ENCODE measurements at places on chromosomes 1 and 21.
A peak's percentile ranks its signal among the peaks of the same experiment; 100 is the strongest.

- DNase-seq, result no peak
These were observed 17.0 kb upstream of the CSF1 start for GRCh38 chr1:109893532-109894171.

DNA sequence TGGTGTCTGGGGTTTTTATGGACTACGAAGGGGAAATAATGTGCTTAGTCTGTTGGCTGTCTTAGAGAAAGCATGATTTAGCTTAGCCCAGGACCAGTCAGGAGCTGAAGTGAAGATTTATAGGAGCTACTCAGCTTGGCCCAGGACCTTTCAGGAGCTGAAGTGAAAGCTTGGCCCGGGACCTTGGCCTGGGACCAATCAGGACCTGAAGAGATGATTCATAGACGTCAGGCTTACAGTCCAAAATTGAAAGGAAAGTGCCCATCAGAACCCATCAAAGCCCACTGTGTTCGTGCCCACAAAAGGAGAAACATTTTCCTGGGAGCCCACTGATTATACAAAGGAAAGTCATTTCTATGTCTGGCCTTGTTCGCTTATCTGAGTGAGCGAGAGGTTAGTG lies 35.6 kb downstream of the MSTO1 start:
- peak; percentile 24 for DNase-seq

DNA sequence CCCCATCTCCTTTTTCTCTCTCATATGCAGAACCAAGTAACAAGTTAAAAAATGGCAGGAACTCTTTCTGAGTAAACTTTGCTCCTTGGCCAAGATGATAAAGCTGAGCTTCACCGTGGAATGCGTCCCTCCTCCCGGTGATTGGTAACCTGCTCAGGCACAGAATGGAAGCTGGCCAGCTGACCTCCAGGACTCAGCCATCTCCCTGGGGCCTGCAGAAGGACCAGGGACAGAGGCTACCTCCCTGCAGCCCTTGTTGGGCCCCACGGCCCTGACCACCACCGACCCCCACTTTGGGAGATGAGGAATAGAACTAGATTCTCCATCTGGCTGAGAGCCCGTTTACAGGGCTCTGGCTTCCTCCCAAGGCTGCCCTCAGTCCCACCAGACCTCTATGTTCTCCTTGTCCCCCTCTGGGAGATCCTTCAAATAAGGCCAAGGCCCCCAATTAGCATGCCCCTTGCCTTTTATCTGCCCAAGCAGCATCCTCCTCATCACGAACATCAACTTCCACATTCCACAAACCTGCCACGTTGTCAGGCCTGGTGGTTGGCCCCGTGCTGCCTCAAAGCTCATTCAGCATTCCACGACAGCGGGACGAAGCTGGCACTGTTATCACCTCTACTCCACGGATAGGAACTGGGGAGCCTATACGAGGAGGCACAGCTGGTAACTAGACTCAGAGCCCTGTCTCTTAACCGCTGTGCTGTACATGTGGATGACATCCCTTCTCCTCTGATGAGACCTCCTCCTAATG lies 74.2 kb downstream of the CD34 start:
- no peak for DNase-seq

GRCh38 chr1:90579212-90579802 lies 137.8 kb downstream of the BARHL2 start:
- peak; percentile 31 for DNase-seq

DNA sequence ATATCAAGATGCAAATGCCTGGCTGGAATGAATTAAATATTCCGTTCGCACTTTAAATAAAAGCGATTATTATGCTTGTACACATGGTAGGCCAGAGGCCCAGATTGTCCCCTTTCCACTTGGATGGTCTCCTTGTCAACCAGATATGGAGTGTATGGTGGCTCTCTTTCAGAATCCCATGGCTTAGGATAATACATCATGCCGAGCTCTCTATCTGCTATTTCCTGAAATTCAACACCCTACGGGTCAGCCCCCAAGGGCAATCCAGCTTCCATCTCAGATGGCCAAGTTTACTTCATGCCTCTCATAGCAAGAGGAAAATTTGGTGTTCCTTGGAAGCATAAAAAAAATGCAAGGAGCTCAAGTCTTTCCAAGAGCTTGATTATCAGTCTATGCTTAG lies 25.4 kb upstream of the FMO1 start:
- no peak for DNase-seq

DNA sequence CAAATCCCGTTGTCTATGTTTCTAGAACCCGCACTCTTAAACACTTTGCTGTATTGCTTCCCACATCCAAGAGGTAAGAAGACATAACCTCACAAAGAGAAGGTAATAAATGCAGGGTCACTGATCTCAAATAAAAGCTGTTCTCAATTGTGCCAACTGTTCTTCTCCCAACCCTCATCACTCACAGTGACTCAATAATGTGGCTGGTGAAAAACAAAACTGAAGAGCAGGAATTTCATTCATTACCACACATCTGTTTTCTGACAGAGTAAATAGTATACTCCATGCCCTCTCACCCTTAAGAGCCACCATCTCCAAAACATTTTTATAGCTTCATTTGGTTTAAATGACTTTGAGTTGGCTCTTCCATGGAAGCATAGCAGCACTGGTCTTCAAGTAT lies 6.2 kb upstream of the ERICH3 start:
- no peak for DNase-seq

DNA sequence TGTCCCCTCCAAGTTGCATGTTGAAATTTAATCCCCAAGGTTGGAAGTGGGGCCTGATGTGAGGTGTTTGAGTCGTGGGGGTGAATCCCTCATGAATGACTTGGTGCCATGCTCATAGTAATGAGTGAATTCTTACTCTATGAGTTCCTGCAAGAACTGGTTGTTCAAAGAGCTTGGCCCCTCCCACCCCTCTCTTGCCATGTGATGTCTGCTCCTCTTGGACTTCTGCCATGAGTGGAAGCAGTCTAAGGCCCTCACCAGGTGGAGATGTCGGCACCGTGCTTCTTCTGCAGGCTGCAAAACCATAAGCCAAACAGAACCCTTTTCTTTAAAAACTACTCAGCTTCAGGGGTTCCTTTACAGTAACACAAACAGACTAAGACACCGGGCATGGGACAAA lies 14.3 kb downstream of the G0S2 start:
- peak; percentile 78 for DNase-seq

- DNase-seq, result peak; percentile 61
These were observed at the start of gene DCDC2B for GRCh38 chr1:32208891-32209328. DCDC2B (plus strand) TSS chr1:32209089; CDS start chr1:32209094, 5 bp downstream.

- DNase-seq, result no peak
These were observed 9.7 kb upstream of the KRTAP7-1 start for GRCh38 chr21:30839304-30839703.

DNA sequence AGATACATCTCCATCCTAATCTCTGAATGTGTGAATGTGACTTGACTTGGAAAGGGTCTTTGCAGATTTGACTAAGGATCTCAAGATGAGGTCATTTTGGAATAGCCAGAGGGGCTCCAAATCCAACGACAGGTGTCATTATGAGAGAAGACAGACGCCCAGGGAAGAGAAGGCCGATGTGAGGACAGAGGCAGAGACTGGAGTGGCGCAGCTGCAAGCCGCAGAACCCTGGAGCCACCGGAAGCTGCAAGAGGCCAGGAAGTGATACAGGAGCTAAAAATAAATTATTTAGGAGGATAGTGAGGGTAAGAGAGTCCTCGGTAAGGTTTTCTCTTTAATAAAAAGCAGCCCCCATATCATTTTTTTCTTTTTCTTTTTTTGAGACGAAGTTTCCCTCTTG lies 9.7 kb upstream of the AADACL4 start:
- DNase-seq, result no peak

DNA sequence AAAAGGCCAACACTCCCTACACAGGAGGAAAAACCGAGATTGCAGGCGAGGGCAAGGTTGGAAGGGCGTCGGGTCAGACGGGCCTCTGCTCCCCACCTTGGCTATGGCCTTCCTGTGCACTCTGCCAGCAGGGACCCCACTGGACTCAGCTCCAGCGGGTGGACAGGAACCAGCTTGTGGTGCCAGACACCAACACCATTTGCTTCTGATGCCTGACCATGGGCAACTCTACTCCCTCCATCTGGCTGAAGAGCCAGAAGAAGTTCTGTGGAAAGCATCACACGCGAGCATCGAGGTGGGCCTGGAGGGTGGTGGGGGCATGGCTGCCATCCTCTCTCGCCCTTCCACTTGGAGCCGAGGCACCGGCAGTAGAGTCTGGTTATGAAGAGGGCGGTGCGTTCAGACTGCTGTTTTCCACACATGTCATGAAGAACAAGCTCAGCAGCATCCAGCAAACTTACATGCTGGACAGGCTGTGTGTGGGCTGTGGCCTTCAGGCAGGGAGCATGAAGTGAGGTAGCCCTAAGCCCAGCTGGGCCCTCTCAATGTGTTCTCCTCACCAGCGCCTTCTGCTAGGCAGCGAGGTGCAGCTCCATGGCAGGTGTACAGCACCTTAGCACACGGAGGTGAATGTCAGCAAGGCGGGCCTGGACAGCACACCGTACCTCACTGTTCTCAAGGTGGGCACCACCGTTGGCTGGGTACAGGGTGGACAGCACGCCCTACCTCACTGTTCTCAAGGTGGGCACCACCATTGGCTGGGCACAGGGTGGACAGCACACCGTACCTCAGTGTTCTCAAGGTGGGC lies 15.6 kb upstream of the ZNF669 start:
- DNase-seq, result no peak

- peak; percentile 69 for DNase-seq
These were observed 1.3 kb downstream of the PIGV start for GRCh38 chr1:26788836-26789611.

DNA sequence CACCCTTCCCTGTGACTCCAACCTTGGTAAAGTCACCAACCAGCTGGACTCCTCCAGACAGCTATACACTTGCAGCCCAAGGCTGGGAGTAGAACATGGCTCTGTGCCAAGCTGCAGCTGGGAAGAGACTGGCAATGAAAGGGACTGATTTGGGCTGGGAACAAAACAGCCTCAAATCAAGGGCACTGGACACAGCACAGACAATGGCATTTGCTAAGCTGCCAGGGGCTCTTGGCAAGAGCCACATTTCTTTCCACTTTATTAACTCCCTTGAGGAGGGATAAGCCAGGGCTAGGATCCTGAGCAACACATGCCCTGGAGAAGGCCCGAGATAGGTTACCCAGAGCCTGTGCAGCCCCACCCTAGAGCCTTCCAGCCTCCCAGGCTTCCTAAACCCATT lies 12.0 kb downstream of the SYT11 start:
- no peak for DNase-seq

- peak; percentile 50 for DNase-seq
These were observed 96.2 kb downstream of the RGS2 start for GRCh38 chr1:192905049-192905448.

DNA sequence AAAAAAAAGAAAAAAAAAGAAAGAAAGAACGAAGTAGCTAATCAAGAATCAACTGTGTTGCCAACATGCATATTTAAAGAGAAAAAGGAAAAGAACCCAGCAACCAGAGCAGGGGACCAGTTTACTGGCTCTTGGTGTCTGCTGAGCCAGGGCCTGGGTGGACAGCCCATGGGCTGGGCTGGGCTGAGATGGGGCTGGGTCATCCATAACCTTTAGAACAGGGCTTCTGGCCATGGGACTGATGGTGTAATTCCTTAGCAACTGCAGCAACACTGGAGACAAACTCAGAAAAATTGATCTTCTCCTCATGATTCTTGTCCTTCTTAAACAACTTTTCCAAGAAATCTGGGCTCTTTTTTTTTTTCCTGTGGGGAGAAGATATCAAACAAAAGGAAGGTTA lies 10.5 kb downstream of the S100A7A start:
- DNase-seq, result no peak

DNA sequence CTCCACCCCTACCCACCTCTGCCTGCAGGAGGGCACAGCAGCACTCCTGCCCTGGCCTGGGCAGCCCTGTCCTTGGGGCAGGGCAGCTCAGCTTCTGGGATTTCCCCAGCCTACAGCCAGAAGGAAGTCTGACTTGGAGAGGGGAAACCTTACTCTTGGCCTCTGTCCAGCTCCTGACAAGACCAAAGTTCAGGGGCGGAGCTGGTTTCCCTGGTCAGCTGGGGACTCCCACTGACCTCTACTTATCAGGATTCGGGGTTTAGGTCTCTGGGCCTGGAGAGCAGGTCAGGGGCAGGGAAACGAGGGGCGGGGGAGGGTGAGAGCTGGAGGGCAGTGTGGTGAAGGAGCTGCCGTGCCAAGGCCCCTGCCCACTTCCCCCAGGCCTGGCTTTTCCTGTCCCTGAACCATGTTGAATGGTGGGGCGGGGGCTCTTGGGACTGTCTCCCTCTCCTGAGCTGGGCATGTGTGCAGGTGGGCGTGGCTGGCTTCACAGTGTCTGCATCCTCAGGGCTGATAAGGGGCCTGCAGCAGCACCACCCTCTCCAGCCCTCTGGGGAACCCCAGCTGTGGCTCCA lies 16.8 kb upstream of the ETV3 start:
- DNase-seq, result peak; percentile 65

- DNase-seq, result peak; percentile 6
These were observed 252.0 kb downstream of the KCTD3 start for GRCh38 chr1:215819114-215819513.

GRCh38 chr21:9837946-9838737 lies 683.2 kb upstream of the TPTE start:
- DNase-seq, result no peak

GRCh38 chr1:245288796-245289195 lies 134.0 kb downstream of the KIF26B start:
- DNase-seq, result no peak

DNA sequence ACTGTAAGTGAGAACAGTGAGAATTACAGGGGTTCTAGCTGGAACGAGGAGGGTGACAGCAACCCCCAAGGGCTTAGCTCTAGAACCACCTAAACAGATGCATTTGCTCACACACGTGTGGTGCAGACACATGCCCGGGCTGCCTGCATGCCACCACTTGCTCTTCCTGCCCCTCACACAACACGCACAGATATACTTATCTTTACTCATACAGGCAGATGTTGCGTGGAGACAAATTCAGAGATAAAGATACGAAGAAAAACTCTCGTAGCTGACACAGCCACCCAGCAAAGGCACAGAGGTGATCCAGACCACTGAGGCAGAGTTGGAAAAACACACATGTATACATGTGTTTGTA lies 13.5 kb downstream of the VANGL1 start:
- DNase-seq, result no peak

- DNase-seq, result no peak
These were observed 757.3 kb downstream of the LTN1 start for GRCh38 chr21:28235169-28235895.

DNA sequence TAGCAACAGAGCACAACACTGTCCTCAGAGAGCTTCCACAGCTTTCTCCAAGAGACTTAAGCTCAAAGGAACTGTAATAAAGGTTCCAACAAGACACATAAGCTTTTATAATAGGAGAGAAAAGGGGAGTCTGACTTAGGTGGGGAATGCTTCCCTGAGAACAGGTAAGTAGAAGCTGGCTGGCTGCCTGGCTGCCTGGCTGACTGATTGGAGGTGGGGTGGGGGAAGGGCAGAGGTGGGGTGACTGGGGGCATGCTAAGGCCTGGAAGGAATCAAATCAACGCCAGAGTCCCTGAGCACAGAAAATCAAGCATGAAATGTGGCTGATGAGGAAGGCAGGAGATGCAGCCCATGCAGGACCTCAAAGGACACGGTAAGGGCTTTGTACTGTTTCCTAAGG lies 45.8 kb downstream of the DMAP1 start:
- DNase-seq, result no peak

GRCh38 chr1:53378061-53378460 lies 50.2 kb upstream of the LRP8 start:
- DNase-seq, result no peak

GRCh38 chr1:205491794-205492193 lies 12.7 kb upstream of the CDK18 start:
- DNase-seq, result no peak

All from amniotic epithelial cell (primary cell).